ENCODE measurements at places on chromosomes 16 and 17. TPM values are rescaled to one million over a fixed set of nuclear protein-coding genes. Genes with fewer than 3 reads are reported as not detected.

DNA sequence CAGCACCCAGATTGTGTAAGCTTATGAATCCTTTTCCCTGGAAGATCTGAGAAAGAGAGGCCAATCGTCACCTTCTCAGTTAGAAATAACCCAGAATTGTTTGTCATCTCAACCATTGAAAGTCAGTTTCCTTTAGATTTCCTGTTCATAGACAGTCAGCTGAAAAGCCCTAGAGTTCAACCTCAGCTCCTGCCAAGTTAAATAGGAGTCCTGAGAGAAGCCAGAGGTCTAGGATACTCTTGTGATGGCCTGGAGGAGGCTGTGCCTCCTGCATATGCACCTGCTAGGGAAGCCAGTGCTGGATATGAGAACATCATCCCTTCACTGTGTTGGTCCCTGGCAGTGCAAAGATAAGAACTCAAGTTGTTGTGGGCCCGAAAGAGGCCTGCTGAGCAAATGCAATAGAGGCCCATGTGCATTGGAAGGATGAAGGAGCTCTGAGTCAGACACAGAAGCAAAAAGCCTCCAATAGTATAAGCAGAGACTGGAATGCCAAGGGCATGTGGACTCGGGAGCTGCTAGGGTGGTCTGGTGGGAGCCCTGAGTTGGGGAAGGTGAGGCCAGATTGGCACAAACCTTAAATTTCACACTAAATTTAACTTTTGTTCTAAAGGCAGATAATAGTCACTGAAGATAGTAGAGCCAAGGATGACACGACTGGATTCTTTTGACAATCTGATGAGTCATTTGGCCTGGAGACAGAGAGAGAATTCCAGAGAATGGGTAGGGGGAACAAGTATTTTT lies 520.9 kb upstream of the CDH5 start:
- H3K4me3 ChIP-seq: no peak overlapping the region
- peaks cover 9% of the 10 kb centered on the region for H3K27me3 ChIP-seq
- DNase-seq: no peak

GRCh38 chr17:13351046-13351445 lies 250.7 kb downstream of the HS3ST3A1 start:
- no peak overlapping the region for H3K27ac ChIP-seq
- no peaks in the 10 kb centered on the region for H3K27me3 ChIP-seq
- H3K4me1 ChIP-seq: peaks cover 9% of the 10 kb centered on the region
- no peak overlapping the region for H3K4me3 ChIP-seq
- DNase-seq: no peak

DNA sequence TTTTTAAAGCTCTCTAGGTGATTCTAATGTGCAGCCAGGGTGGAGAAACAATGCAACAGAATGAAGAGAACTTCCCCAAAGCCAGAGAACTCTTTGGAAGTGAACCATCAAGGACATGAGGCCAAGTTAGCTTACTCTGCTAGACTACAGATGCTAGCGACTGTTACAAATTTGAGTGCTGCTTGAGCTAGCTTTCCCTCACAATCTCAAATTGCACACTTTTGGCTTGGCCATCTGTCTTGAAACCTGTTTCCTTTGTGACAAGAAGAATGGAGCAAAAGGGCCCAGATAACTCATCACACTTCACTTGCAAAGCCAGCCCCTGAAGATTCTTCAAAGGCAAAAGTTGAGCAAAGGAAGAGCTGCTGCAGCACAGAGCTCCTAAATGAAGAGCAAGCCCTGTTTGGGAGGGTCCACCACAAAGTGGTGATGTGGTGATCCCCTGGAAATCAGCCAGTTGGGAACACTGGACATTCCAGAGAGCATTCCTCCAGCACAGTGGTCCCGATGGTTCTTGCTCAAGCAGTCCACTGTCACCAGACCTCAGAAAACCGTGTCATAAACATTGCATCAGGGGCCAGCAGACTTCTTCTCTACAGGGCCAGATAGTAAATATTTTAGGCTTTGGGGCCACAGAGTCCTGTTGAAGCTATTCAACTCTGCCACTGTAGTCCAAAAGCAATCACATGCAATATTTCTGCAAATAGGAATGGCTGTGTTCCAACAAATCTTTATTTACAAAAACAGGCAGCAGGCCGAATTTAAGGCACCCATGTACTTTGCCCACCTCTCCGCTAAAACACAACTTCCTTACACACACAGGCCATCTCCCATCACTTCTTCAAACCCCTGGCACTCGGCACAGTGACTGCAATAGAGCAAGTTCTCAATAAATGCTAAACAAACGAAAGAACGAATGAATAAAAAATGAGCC lies 21.2 kb downstream of the SLC39A11 start:
- no peak for DNase-seq
- H3K27ac ChIP-seq: no peak overlapping the region
- peaks cover 7% of the 10 kb centered on the region for H3K4me1 ChIP-seq
- no peaks in the 10 kb centered on the region for H3K27me3 ChIP-seq
- H3K4me3 ChIP-seq: no peak overlapping the region

GRCh38 chr16:13401641-13402040 lies 500.2 kb downstream of the SHISA9 start:
- no peak overlapping the region for H3K27ac ChIP-seq
- no peak for DNase-seq
- H3K4me3 ChIP-seq: no peak overlapping the region
- no peaks in the 10 kb centered on the region for H3K27me3 ChIP-seq
- no peaks in the 10 kb centered on the region for H3K36me3 ChIP-seq
- no peaks in the 10 kb centered on the region for H3K4me1 ChIP-seq

DNA sequence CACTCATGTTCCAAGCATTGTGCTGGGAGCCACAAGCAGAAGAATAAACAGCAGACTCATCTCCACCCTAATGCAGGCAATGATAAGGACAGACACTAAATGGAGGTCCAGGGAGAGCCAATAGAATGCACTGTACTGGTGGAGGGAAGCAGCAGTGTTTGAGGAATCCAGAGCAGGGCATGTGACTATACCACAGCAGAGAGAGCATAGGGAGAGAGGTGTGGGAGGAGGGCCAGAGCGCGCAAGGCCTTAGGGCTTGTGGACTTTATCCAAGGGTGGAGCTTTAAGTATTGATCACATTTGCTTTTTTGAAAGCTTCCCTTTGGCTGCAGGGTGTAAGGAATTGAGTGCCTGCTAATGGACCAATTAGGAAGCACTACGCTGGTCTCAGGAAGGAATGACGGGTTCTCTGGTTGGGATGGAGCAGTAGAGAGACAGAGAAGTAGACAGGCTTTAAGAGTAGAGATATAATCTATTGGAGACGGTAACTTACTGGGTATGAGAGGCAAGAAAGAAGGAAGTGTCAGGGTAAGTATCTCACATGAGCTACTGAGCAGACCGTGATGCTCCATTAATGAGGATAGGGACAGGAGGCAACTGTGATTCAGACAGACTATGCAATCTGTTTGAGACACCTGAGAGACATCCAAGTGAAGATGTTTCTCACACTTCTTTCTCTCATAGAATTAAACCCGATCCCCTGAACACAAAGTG lies 82.2 kb downstream of the MYO1D start:
- no peak overlapping the region for H3K4me3 ChIP-seq
- H3K4me1 ChIP-seq: no peaks in the 10 kb centered on the region
- H3K27ac ChIP-seq: no peak overlapping the region
- DNase-seq: no peak

GRCh38 chr17:12024327-12024726 lies 3.6 kb downstream of the MAP2K4 start:
- no peaks in the 10 kb centered on the region for H3K27me3 ChIP-seq
- H3K4me3 ChIP-seq: no peak overlapping the region
- no peaks in the 10 kb centered on the region for H3K36me3 ChIP-seq
- no peak overlapping the region for H3K27ac ChIP-seq
- no peak for DNase-seq

GRCh38 chr16:20901068-20901435 lies 481 bp downstream of the LYRM1 start:
- H3K4me3 ChIP-seq: peak overlapping the region; percentile 72
- peaks cover 64% of the 10 kb centered on the region for H3K4me1 ChIP-seq
- H3K27me3 ChIP-seq: no peaks in the 10 kb centered on the region
- no peak for DNase-seq
- peaks cover 13% of the 10 kb centered on the region for H3K36me3 ChIP-seq

- H3K4me3 ChIP-seq: no peak overlapping the region
- H3K27me3 ChIP-seq: no peaks in the 10 kb centered on the region
- H3K4me1 ChIP-seq: no peaks in the 10 kb centered on the region
- no peaks in the 10 kb centered on the region for H3K36me3 ChIP-seq
These were observed 231.1 kb upstream of the NLRP1 start for GRCh38 chr17:5815396-5815795.

DNA sequence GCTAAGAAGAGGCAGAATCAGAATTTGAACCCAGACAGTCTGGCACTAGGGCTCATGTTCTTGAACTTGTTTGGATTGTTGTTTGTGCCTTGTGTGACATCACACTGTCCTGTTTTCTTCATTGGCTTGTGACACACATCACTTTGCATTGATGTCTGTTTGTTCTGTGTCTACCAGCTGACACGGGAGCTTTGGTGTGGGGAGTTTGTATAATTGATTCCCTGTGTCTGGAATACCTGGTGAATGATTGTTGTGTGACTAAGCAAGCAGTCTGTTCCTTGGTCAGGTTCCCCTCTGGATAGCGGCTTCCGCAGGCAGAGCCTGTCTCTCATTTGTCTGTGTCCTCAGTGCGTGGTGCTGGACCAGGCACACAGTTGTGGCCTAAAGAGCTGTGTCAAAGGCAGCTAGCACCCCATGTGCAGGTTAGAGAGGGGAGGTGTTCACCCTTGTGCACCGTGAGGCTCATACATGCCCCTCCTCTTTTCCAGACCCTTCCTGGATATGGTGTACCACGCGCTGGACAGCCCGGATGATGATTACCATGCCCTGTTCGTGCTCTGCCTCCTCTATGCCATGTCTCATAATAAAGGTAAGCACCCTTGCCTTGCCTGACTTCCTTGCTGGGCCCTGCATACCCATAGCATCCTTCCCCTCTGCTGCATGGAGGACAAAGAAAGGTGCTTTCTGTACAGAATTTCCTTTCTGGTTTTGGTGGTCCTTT lies 80.1 kb downstream of the CLEC16A start:
- DNase-seq: no peak
- no peak overlapping the region for H3K4me3 ChIP-seq
- H3K27me3 ChIP-seq: no peaks in the 10 kb centered on the region
- H3K4me1 ChIP-seq: no peaks in the 10 kb centered on the region

DNA sequence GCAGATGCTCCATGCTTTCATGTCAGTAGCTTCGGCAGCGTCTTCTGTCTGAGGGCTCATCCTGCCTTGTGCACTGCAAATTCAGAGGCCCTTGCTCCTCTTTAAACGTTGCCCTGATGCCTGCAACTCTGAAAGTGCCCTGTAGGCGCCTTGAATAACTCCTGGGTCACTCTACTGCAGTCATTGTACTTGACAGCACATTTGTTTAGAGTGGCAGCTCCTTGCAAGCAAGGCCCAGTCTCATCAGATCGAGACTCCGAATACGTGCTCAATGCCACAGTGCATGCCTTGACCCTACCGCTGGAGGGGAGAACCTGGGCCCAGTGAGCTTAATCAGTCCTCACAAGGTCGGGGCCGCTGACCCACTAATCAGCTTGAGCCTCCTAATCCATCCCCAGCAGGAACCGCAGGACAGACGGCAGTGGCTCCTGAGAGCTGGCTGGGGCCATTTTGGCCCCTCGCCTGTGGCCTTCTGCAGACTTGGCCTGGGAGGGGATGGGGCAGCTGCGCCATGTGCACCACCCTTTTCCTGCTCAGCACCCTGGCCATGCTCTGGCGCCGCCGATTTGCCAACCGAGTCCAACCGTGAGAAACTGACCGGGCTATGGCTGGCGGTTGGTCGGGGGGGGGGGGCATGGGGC lies at the start of gene PRCD:
TSS of gene PRCD (plus strand) at position 414 of the 641 bp plus-strand sequence. CDS start at position 512, 98 bp downstream.
- peak within 1 kb of the TSS; percentile 78 for H3K27ac ChIP-seq
- H3K36me3 ChIP-seq: no peaks in the 10 kb centered on the region
- peaks cover 71% of the 10 kb centered on the region for H3K4me1 ChIP-seq
- peaks cover 11% of the 10 kb centered on the region for H3K27me3 ChIP-seq
- H3K4me3 ChIP-seq: peak within 1 kb of the TSS; percentile 58

DNA sequence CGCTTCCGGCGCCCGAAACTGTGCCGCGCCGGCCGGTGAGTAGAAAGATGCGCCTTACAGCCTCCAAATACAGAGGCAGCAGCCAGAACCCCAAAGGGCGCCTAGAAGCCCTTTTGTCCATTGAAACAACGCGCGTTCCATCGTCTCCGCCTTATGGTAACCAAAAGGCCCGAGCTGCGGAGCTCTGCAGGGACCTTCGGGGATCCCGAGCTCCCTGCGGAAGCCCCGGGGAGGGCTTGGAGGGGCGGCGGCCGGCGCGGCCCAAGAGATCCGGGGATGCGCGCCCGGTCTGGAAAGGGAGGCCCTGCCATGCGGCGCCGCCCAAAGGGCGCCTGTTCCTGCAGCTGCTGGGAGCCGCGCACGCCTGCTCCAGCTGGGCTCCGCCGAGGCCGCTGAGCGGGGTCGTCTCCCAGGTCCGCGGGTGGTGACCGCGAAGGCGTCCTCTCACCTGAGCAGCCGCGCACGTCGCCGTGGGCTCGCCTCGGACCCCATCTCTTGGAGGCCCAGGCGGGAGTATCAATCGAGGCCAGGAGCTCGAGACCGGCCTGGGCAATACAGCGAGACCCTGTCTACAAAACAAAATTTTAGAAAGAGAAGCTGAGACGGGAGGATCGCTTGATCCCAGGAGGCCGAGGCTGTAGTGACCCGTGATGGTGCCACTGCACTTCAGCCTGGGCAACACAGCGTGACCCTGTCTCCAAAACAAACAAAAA lies 742 bp upstream of the FBXO31 start:
- peak overlapping the region; percentile 82 for H3K27ac ChIP-seq
- H3K4me1 ChIP-seq: peaks cover 62% of the 10 kb centered on the region
- peak overlapping the region; percentile 81 for H3K4me3 ChIP-seq
- no peaks in the 10 kb centered on the region for H3K27me3 ChIP-seq
- H3K36me3 ChIP-seq: no peaks in the 10 kb centered on the region

GRCh38 chr16:19071811-19072777 lies 4.7 kb downstream of the COQ7 start:
- H3K36me3 ChIP-seq: peaks cover 60% of the 10 kb centered on the region
- DNase-seq: peak; percentile 59
- H3K27ac ChIP-seq: no peak overlapping the region

- DNase-seq: no peak
- H3K27ac ChIP-seq: no peak overlapping the region
- H3K4me3 ChIP-seq: no peak overlapping the region
- H3K27me3 ChIP-seq: no peaks in the 10 kb centered on the region
- no peaks in the 10 kb centered on the region for H3K36me3 ChIP-seq
These were observed 265.4 kb upstream of the MAF start for GRCh38 chr16:79865918-79866317.

NME3 gene
- total RNA-seq: 26.5 TPM

ITGAD gene
- not detected for total RNA-seq

KRT14 gene
- total RNA-seq: not detected

MYH8 gene
- total RNA-seq: not detected

FN3KRP gene
- total RNA-seq: 13.1 TPM

WNK4 gene
- not detected for total RNA-seq
